ENCODE measurements at places on chromosomes 7 and 10.

DNA sequence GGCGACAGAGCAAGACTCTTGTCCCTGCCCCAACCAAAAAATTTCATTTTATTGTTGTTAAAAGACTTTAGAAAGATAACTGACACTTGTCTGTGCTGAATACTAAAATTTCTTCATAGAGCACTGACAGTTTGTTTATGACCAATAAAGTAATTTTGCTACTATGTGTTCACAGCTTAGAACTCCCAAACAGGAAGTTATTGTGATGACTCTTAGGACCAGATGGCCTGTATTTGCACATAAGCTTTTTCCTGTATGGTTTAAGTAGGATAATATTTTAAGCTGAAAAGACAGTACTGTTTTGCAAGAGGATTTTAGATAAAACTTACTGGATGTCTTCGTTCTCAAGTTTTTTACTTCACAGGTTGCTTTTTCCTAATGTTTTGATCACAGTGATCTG is 80.7 kb downstream of the MMRN2 start:
- DNase-seq: no peak

GRCh38 chr10:95474228-95475002 is 86.8 kb downstream of the SORBS1 start:
- no peak for DNase-seq

DNA sequence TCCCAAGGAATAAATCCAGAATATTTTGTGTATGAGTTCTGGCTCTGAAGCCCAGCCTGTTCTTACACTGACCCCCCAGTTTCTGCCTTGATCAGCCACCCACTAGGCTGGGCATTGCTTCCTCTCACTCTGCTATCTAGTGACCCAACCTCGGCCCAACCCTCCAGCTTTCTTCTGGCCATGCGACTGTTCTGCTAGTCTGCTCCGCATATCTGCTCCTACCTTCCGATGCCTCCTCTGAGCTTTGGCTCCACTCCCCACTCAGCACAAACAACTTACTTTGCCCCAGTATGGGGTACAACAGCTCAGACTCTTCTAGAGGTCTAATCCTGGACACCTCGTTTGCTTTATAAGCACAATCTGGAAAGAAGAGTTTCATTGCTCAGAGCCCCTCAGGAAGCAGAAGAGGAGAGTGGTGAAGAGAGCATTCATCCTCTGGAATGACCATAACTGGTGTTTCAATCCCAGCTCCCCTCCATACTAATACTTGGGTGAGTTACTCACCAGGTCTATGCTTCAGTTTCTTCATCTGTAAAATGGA is 99.6 kb downstream of the NPSR1 start:
- DNase-seq: no peak

DNA sequence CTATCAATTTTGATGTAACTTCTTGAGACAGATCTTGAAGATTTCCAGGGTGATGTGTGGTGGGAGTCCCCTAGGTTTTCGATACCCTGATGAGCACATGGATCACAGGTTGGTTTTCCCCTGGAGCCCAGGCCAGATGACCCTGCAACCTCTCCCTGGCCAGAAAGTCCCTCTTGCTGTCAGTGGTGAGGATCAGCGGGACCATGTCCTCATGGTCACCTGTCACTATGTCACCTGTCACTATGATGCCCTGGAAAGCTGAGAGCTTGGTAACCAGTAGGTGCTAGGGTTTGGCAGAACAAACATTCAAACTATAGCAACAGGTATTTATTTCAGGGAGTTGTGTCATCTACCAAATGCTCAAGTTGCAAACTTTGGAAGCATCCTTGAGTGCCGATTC is 197.9 kb downstream of the ARHGAP12 start:
- no peak for DNase-seq

- DNase-seq: no peak
Measured at GRCh38 chr7:90266808-90267207, 21.8 kb downstream of the CFAP69 start.

- DNase-seq: no peak
Measured at GRCh38 chr7:52708846-52709245, 326.6 kb upstream of the POM121L12 start.

- no peak for DNase-seq
Measured at GRCh38 chr7:76364198-76364584, 5.4 kb upstream of the YWHAG start.

Data from activated CD4-positive, alpha-beta T cell treated with anti-CD3 and anti-CD28 coated beads for 4 hours (primary cell).